ENCODE measurements at places on chromosomes 11 and 22.

DNA sequence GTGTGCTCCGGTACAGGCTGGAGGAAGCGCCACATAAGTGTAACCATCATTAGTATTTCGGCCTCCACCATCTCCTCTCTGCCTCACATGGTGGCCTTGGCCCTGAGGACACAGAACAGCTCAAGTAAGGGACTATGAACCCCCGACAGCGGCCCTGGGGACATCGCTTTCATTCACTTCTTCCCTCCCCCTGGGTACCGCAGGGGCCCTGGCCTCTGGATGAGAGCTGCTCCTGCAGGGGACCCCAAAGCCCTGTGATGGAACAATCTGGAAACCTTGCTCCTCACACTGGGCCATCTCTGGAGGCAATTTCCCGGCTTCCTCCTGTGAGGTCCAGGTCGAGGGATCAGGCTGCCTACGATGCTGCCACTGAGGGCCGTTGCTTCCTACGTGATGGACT is 565.5 kb downstream of the BRD1 start:
- no peak for DNase-seq

DNA sequence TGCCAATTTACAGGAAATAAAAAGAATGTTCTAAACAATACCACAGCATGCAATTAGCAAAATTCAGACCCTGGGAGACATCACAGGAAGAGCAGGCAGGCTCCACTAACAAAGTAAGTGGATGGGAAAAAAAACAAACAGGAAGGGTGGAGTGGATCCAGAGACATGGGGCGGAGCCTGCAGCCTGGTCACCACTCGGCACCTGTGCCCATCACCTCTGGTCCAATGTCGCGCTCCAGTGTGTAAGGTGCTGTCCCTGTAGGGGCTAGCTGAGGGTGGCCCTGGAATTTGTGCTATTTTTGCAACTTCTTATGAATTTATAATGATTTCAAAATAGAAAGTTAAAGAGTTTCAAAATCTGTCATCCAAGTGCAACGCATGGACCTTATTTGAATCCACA is 11.0 kb upstream of the MOB2 start:
- DNase-seq = no peak

- peak; percentile 31 for DNase-seq
Measured at GRCh38 chr11:63719987-63720386, 38.7 kb downstream of the RTN3 start.

DNA sequence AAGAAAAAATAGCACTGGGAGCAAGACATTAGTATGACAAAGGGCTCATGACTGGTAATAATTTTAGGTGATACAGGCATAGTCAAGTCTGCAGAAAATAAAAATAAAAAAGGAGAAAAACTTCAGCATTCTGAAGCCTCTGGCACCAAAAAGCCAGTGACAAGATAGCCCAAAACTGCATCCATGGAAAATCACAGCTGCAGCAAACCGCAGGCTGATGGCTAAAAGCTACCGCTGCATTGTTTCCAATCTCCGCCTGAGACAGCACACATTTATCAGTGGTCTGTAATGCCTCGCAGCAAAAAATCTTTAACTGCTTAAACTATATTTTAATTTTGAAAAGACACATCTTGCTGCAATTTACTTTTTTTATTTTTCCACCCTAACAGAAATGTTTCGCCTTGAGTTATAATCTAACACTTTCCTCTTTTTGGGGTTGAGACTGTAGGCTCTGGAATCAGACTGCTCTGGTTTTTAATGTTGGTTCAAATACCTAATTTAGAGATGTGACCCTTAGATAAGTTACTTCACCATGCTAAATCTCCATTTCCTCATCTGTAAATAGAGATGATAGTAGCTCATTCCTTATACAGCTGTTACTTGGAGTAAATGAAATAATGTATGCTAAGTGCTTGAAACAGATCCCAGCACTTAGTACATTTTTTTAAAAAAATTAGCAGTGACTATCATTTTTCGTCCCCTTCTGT is 42.0 kb upstream of the FIBIN start:
- DNase-seq = peak; percentile 64

GRCh38 chr11:3849297-3849874 is 6.1 kb upstream of the STIM1 start:
- DNase-seq = peak; percentile 46

Measured in fibroblast of skin of scalp (primary cell).